BE2C (cell line): ENCODE measurements at places on chromosomes 13 and 19.

DNA sequence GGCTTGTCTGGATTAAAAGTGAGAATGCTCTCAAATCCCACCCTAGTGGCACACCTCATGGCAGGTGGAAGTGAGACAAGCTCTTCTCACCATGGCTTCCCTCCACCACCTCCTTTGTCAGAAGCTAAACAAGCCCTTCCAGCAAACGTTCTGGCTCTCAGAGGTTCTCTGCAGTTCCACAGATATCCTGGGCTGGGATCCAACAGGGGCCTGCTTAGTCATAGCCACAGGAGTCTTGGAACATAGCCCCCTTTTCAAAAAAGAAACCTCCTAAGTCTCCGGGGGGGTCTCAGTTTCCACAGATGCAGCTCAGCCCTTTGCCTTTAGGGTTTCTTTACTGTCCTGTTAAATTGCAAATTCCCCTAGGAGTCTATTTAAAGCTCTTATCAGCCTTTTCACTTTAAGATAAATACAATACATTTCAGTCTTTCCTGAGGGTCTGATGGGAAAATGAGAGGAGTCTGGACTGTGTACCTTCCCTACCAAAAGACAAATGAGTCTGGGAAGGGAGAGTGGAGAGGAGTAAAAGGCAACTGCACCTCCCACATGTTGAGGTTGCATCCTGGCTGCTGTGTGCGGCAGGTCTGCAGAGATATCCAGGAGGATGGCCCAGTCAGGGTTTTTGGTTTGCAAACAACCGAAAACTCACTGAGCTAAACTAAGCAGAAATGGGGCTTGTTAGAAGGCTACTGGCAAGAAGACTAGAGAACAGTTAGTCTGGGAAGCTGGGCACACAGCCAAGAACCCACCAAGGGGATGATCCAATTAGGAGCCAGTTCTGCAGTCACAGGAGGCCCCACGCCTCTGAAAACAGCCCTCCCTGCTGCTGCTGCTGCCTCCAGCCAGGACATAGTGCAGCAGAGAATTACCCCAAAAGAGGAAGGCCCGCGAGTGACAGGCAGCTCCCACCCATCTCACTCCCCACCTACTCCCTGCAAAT lies 41.4 kb upstream of the SERP2 start:
- peak; percentile 92 for DNase-seq

DNA sequence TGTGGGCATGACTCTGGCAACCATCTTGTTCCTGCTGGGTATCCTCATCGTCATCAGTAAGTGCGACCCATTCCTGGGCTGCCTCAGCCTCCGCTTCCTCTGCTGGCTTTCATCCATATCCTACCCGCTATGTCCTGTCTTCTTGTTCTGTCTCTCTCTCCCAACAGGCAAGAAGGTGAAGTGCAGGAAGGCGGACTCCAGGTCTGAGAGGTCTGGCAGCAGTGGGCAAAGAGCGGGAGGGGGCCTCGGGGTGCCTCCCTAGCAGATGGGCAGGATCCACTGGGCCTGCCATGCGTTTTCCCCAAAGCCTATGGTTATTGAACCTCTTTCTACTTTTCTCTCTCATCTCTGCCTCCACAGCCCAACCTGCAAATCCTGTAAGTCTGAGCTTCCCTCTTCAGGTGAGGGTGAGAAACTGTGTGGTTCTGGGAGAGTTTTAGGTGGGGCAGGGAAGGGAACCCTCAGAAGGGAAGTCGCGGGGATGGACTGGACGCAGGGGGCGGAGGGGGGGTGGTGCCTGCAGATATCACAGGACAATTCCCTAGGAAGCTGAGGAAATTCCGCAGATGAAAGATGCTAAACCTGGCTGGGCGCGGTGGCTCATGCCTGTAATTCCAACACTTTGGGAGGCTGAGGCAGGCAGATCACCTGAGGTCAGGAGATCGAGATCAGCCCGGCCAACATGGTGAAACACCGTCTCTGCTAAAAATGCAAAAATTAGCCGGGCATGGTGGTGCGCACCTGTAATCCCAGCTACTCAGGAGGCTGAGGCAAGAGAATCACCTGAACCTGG lies 3.1 kb upstream of the FXYD5 start:
- DNase-seq, result no peak

- no peak for DNase-seq
Observed at GRCh38 chr13:111541752-111542529, 221.5 kb downstream of the TEX29 start.

DNA sequence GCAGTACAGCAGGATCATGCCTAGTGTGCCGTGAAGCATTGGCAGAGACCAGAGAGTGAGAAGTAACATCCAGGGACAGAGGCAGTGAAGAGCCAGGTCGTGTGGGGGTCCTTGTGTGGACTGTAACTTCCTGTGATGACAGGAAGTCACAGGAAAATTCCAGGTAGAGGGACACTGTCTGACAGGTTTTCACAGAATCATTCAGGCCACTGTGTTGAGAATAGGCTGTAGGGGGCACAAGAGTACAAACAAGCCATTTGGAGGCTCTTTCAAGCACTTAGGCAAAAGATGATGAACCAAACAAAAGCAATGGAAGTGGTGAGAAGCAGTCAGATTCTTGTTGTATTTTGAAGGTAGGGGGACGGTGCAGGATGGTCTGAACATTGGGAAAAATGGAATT lies 46.4 kb downstream of the N4BP2L1 start:
- DNase-seq, result peak; percentile 19

- no peak for DNase-seq
Observed at GRCh38 chr19:17091758-17092333, 16.3 kb downstream of the MYO9B start.

DNA sequence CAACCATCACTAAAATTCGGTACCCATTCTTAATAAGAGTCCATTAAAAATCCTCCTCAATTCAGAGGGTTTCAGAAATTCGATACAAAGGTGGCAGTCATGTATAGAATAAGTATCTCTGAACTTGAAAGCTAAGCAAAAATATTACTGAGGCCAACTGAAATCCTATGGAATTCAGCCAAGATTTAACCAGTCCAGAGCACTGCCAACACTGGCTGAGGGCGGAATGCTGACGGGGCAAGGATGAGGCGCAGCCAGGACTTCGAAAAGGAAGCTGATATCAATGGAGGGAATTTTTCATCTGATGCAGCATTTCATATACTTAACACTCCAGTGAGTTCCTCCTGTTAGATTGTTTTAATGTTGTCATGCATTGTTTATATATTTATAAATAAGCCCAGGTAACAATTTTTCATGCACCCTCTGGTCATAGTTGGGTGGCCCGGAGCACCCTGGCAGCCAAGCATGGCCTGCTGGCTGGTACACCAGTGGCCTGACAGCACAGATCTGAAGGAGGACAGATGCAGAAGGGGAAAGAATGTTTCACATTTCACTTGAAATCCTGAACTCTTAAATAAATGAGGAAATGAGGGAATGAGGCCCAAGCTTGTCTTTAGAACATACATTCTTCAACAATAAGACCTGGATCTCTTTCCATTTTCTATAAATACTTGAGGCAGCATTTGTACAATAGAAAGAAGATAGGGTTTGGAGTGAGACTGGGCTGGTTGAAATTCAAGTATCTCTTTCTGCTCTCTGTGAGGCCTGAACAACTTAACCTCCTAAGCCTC lies 41.5 kb downstream of the WDFY2 start:
- DNase-seq, result no peak

DNA sequence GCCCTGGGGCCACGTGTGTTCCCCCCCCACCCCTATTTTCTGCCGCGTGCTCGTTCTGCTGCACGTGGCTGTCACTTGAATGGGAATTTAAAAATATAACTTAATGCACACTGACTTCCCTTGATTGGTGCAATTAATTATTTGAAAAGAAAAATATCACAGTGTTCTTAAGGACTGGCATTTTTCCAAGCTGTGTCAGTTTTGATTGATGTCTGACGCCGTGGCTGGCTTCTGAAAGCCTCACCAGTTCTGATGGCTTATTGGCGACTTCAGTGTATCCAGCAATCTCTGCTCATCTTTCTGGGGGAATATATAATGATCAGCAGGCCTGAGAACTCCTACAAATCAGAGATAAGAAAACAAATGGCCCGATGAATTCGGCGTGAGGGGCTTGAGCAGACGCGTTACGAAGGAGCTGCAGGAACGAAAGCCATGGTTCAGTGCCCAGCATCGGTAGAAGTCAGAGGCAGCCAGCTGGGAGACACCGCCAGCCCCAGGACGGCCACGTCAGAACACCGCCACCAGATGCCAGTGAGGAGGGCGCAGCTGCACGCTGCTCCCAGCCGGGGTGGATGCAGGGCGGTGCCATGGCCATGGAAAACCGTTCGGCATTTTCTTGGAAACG lies 111.2 kb downstream of the KDM4B start:
- DNase-seq, result peak; percentile 92

GRCh38 chr13:114319441-114319913 lies 5.2 kb downstream of the CHAMP1 start:
- DNase-seq, result no peak

DNA sequence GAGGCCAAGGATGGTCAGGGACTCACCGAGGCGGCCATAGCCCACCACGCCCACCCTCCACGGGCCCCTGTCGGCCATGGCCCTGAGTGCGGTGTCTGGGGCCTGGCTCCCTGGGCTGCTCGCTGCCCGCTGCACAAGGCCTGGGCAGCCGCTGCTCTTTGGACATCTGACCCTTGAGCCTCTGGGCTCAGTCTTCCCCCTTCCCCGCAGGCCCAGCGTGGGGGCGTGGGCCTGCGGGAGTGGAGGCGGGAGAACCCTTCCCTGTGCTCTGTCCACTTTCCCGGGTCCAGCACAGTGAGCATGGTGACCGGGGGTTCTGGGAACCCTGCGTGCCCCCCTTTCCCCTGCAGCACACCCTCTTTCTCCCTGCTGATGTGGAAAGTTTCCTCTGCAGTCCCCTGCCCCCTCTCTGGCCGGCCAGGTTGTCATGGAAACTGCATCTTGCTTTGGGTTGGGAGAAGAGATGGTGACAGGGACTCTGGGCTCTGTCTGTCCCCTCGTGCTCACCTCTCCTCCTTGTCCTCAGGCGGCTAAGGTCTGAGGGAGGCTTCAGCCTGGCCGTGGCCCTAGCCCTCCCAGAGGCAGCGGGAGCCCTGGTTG lies at the start of gene ASPDH:
Gene ASPDH (minus strand): TSS at position 168 of the 600 bp plus-strand sequence. CDS start 90 bp downstream, at position 78.
- DNase-seq, result no peak
